ENCODE measurements at places on chromosomes 7 and 10.

DNA sequence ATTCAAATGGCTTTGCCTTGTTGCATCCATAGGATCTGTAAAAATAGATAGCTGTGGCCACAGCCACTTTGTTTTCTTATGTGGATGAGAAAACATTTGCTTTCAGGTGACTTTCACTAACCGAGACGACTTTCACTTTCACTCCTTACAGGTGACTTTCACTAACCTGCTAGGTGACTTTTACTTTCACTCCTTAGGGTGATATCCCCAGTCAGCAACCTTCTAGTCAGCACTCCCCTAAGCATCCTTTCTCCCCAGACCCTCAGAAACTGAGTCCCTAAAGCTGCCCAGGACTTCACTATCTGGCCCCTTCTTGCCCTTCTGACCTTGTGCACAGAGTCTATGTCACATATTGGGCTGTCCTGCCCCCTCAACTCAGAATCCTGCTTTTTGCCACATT lies 177.5 kb downstream of the RELN start:
- no peak for DNase-seq

DNA sequence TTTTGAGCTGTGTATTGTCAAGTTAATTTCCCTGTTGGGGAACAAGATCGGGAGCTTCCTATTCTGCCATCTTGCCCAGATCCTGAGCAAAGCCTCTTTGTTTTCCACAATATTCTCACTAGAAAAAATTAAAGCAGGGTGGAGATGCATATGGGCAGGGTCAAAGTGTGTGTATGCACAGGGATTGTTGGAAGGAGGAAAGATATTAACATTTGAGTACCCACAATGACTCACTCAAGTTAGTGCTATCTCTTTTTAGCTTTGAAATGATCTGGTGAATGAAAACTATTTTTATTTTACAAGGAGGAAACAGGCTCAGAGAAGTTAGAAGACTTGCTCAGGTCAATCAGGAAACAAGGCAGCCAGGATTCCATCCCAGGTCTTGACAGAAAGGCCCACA lies 6.7 kb upstream of the BTBD16 start:
- no peak for DNase-seq

GRCh38 chr7:18226598-18226997 lies 199.0 kb upstream of the PRPS1L1 start:
- DNase-seq, result no peak

GRCh38 chr10:131784363-131785120 lies 116.3 kb upstream of the PPP2R2D start:
- DNase-seq, result no peak

GRCh38 chr10:128473911-128474310 lies 347.7 kb upstream of the MKI67 start:
- DNase-seq, result no peak

GRCh38 chr10:86123715-86124114 lies 242.9 kb downstream of the GRID1 start:
- no peak for DNase-seq

- no peak for DNase-seq
These were observed 56.3 kb downstream of the ZMIZ1 start for GRCh38 chr10:79125092-79125491.

GRCh38 chr10:72315054-72315453 lies 39.7 kb downstream of the DNAJB12 start:
- DNase-seq, result no peak

- no peak for DNase-seq
These were observed 11.9 kb upstream of the LRRC27 start for GRCh38 chr10:132319853-132320653.

All from Right ventricle myocardium superior (tissue), 1 donor.